ENCODE measurements at places on chromosomes 1 and 21.

DNA sequence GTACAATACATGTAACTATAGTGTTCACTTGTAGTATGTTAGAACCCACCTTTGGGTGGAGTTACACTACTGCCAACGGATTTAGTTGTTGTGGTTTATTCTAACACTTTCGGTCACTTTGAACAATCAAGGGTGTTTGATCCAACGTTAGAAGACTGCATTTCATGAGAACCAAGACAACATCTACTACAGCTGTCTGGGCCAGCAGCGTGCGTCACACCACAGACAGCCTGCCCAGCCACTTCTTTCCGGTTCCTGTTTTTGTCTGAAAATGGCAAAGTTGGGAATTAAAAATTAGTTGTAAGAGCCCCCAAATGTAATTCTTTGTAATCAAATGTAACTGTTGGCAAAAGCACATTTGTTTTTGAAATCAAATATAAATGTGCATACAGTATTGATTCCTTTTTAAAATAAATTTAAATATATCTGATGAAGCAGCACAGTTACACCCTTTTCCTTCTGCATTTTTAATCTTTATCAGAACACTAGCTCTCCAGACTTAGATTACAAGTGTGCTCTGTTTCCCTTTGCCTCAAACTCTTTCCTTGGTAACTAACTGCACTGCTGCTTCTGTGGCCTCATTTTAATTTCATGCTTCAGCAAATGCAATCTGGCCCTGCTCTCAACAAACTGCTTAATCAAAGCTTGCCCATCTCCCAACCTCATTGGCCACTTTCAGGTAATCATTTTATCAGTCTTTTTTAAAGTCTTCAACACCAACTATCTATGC, 86.6 kb upstream of the DPH5 start:
- DNase-seq: no peak

- peak; percentile 24 for DNase-seq
Measured at GRCh38 chr1:246587606-246588005, 21.4 kb downstream of the CNST start.

DNA sequence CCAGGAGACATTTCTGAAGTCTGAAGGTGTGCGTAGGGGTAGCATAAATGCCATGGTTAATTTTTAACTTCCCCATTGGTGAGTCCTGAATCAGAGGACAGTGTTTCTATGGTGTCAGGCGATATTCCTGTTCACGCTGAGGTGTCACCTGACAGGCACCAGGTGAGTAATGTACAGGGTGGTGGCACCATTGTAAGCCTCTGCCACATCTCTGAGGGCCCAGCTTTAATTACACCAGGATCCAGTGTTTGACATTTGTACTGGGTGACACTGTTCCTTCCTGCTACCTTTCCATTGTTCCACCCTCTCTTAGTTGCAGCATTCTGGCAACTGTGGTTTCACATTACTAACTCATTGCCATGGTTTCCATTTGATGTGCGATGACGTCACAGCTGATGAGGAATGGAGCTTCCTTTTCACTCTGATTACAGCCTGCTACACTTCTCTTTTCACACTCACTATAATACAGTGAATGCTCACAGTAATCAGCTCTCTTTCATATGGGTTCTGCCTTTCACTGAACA, 40.6 kb upstream of the MARK1 start:
- DNase-seq: peak; percentile 21

DNA sequence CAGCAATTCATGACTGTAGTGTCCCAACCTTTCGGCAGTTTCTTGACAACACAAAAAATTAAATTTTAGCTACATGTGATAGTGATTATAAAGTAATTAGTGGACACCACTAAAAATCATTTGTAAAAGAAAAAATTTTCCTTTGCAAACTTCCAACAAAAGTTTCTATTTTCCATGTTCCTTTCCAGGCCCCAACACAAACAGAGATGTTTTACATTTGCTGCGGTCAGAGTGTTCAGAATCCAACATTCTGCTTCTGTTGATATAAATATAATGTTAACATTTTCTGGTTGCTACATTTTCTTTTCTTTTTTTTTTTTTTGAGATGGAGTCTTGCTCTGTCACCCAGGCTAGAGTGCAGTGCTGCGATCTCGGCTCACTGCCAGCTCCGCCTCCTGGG, 54.9 kb upstream of the WLS start:
- DNase-seq: no peak

- no peak for DNase-seq
Measured at GRCh38 chr1:14808768-14809167, 210.3 kb downstream of the KAZN start.

- peak; percentile 23 for DNase-seq
Measured at GRCh38 chr1:24235921-24236788, 49.1 kb upstream of the IFNLR1 start.

GRCh38 chr1:20119347-20119746, at the start of gene PLA2G2D:
Gene PLA2G2D (minus strand): TSS chr1:20119536. CDS start chr1:20119498, 38 bp downstream.
- DNase-seq: no peak

DNA sequence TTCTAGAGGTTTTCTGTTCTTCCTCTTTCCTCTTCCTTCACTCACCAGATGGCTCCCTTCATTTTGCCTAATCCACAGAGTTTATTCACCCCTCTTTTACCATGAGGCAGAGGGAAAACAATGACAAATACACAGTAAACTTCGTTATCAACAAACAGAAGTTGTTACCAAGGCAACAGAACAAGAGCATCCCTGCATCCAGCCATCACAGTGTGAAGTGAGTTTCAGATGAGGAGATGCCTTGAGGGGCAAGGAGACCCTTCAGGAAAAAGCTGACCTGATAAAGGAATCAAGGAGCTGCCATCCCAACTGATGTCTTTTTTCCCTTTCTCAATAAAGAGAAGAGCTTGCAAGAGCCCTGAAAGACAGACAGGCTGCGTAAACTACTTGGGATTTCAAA, 195.3 kb downstream of the BRINP2 start:
- DNase-seq: no peak

DNA sequence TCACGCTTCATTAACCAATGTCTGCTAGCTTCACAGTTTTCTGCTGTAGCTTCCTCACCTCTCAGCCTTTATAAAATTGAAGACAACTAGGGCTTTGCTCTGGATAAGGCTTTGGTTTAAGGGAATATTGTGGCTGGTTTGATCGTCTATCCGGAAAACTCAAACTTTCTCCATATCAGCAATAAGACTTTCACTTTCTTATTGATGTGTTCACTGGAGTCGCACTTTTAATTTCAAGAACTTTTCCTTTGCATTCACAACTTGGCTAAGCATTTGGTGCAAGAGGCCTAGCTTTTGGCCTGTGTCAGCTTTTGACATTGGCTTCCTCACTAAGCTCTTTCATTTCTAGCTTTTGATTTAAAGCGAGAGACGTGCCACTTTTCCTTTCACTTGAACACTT, 12.9 kb downstream of the COA6 start:
- DNase-seq: no peak

- DNase-seq: peak; percentile 91
Measured at GRCh38 chr1:204294357-204294756, 65.4 kb downstream of the PLEKHA6 start.

- DNase-seq: no peak
Measured at GRCh38 chr1:204340081-204340889, 19.4 kb downstream of the PLEKHA6 start.

GRCh38 chr1:203926025-203926540, 64.7 kb downstream of the SNRPE start:
- DNase-seq: no peak

GRCh38 chr1:19313636-19313959, 1.5 kb downstream of the SLC66A1 start:
- no peak for DNase-seq

DNA sequence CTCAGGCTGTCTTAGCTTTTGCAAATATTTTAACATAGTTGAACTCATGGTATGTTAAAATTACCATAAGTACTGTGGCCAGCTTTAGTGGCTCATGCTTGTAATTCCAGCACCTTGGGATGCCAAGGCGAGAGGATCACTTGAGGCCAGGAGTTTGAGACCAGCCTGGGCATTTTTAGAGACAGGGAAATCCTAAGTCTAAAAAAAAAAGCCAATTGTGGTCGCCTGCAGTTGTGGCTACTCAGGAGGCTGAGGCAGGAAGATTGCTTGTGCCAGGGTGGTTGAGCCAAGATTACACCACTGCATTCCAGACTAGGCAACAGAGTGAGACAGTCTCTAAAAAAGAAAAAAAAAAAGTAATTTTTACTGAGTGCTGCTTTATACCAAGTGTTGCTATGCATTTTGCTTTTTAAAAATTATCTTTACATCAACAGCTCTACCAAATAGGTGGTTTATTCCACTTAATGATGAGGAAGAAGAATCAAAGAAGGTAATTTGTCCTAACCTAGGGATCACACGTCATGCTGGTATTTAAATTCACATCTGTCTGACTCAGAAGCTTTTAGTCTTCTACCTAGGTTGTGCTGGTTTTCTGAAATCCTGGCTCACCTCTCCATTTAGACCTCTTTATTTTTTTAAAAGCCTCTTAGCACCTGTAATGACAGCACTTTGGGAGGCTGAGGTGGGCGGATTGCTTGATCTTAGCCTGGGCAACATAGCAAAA, 16.8 kb downstream of the PPP1R12B start:
- peak; percentile 47 for DNase-seq

DNA sequence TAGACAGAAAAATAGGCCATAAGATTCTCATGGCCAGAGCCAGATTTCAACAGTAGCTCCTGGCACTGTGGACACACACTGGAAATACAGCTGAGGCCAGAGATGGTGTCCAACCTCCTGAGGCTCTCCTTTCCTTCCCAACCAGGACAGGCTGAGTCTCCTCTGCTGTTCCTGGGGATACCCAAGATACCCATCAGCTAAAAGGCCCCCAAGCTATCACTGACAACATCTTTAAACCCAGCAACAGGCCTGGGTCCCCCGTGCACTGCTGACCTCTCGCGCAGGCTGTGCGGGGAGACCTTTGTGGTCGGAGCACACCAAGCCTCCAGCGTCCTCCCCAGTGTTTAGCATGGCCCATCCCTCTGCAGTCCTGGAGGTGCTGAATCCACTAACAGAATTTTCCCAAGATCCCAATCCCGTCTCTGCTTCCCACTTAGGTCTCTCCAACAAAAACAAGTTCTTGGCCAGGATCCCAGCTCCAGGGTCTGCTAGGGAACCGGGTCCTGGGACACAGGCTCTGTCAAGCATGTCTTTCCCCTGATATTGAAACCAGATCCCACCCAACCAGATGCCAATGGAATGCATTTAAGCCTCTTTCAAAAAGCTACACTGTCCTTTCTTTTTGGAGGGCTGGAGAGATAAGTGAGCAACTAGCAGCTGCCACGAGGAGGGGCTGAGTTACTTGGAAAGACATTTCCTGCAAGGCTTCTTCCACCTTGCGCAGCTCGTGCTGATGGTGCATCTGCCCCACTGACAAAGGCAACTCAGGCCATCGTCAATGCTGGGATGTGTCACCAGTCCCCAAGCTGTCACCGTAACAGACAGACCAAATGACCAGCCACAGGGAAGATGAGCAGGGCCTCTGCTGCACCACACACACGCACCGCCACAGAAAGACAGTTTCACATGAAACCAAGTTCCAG, 73.2 kb downstream of the BCAR3 start:
- no peak for DNase-seq

DNA sequence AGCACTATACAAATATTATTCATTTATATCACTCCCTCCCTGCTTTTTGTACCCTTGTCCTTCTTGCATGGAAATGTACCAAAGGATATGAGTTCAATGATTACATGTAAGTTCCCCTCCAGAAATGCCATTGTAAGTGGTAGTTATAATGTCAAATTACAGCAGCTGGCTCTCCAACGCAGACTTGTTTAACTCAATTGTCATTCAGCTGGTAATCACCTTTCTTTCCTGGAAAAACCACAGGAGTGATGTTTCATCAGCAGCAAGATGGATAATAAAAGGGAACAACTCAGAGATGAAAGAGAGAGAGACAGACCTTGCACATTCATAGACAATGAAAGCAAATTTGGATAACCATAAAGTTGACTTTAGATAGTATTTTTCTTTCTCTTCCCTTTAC, 578.6 kb upstream of the PBX1 start:
- DNase-seq: no peak

GRCh38 chr1:165954940-165955339, 127.5 kb downstream of the UCK2 start:
- DNase-seq: peak; percentile 78

Data from AG08395 (cell line).